ENCODE measurements at places on chromosomes 11 and 22.

DNA sequence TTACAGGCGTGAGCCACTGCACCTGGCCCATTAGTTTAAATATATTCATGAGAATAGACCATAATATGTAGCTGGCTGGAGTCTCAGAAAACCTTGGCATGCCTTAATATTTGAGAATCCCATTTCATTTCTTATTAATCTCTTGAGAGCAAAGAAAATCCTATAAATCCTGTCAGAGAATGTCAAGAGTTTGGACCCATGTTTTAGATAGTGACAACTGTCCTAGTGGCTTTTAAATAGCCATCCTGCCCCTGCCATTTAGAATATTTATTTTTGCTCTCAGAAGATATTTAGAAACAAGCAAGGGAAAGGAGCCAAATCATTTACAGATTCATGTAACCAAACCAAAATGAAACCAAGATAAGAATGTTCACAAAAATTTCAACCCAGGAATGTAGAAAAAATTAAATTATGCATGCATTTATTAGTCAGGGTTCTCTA lies 107.2 kb downstream of the SWAP70 start:
- DNase-seq: no peak

GRCh38 chr22:48827904-48828555 lies 999.6 kb downstream of the BRD1 start:
- DNase-seq: no peak

- no peak for DNase-seq
Measured at GRCh38 chr11:126701520-126701897, 299.1 kb downstream of the KIRREL3 start.

GRCh38 chr11:19365743-19366410 lies 125.1 kb upstream of the E2F8 start:
- no peak for DNase-seq

GRCh38 chr11:113802621-113803020 lies 23.0 kb downstream of the CLDN25 start:
- no peak for DNase-seq

GRCh38 chr11:417652-418342 lies 3.0 kb upstream of the SIGIRR start:
- no peak for DNase-seq

- no peak for DNase-seq
Measured at GRCh38 chr22:22479999-22480532, 28.5 kb downstream of the ZNF280B start.

DNA sequence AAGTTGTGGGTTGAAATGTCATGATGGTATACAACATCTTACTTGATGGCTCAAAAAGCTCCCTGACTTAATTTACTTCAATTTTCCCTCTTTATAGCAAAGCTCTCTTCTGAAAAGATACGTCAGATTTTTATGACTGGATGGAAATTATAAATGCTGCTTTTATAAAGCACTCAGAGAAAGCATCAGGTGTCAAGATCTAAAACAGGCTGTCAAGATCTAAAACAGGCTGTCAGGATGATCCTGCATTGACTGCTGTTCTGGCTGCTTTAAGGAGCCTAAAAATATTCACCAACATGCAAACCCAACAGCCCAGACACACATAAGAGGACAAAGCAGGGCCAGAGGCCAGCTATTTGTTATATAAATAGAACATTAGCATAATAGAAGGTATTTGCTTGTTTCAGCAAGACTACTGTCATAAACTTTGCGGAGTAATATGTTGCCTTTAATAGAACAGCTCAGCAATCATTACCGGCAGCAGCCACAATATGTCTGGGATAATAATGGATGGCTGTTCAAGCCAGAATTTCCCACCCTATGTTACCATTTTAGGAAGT lies 77.3 kb upstream of the ANO5 start:
- no peak for DNase-seq

GRCh38 chr11:89736566-89736965 lies 26.5 kb downstream of the TRIM77 start:
- no peak for DNase-seq

- no peak for DNase-seq
Measured at GRCh38 chr11:17746096-17746495, 11.5 kb downstream of the KCNC1 start.

DNA sequence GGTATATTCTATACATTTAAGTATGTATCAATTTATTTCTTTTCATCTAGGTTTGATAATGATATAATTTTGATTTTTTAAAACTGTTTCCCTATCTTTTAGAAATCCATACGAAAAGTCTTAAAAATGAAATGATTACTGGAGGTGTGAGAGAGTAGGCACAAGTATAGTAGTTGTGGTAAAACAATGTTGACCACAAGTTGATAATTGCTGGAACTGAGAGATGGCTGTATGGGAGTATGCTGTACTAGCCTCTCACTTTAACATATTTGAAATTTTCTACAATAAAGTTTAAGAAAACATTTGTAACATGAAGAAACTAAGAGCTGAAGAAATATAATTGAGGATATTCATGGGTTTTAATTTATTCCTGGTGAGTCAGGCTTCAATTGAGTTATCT lies 30.0 kb downstream of the FSHB start:
- DNase-seq: no peak

GRCh38 chr11:114846416-114846791 lies 168.1 kb downstream of the NXPE2 start:
- DNase-seq: no peak

DNA sequence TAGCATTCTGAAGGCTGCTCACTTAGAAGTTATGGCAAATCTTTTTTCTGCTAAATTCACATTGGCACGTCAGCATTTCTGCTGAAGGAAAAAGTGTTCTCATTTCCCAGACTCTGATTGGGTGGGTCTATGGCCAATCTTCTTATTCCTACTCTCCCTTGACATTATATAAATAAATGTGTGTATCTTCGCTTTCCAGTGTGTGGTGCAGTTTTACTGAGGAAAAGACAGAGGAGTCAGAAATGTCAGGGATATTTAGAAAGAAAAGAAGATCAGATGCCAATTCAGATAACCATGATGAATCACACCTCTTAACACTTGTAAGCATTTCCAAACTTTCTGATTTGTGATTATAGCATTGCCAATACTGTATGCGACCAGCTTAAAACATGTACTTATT lies 3.2 kb upstream of the BDNF start:
- DNase-seq: no peak

DNA sequence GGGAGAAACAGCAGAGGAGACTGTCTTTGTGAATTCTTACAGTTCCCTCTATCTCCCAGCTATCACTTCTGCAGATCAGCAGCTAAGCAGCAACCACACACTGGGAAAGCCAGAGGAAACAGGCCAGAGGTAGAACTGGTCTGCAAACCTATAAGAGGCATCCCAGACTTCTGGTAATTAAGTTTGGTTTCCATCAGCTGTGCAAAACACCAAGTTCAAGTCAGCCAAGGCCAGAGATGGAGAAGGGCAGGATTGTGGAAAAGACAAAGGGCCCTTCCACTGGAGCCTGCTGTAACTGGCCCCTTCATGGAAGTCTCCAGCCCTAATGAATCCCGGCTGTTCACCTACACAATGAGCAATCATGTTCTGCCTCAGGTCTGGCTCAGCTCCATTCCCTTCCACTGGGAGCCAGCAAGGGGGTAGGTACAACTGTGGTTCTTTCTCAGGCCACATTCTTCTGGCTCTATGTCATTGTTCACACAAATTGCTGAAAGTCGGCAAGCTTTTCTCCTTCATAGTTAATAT lies 4.6 kb upstream of the PAMR1 start:
- DNase-seq: no peak

- DNase-seq: peak; percentile 19
Measured at GRCh38 chr22:24807284-24807950, 1.4 kb downstream of the SGSM1 start.

DNA sequence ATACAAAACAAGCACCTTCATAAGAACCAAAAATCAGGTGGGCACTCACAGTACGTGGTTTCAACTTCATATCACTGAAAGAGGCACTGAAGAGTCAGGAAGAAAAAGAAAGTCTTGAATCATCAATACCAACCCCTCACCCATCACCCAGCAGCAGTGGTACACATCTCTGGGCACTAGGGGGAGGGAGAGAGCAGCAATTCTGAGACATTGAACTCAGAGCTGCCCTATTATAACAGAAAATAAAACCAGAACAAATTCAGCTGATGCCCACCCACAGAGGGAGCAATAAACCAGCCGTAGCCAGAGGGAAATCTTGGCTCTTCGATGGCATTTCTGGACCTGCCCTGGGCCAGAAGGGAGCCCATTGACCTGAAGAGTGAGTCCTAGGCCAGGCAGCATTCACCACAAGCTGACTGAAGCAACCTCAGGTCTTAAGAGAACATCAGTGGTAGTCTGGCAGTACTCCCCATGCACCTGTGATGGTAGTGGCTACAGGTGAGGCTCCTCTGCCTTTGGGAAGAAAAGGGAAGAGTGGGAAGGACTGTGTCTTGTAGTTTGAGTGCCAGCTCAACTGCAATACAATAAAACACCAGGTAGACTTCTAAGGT lies 42.2 kb upstream of the FAM181B start:
- DNase-seq: no peak

GRCh38 chr11:61757213-61757862 lies 4.9 kb downstream of the MYRF start:
- no peak for DNase-seq

GRCh38 chr11:3675971-3676370 lies 4.8 kb upstream of the CHRNA10 start:
- no peak for DNase-seq

- DNase-seq: no peak
Measured at GRCh38 chr22:36027579-36027934, 1.1 kb downstream of the RBFOX2 start.

- no peak for DNase-seq
Measured at GRCh38 chr22:47859881-47860525, 1097.6 kb downstream of the TBC1D22A start.

DNA sequence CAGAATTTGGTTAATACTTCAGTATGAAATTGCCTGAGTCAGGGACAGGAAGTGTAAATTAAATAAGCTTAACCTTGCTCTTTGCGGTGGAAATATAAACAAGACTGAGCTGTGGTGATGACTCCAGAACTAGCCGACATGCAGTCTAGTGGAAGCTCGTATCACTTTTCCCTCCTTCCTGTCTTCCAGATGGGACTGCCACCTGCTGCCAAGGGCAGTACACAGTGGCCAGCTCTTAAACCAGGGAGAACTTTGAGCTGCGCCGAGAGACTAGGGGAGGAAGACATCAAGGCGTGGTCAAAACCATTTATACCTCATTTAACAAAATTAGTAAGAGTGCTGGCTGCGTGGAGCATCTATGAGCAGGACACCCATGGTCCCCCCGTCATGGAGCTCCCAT lies 31.3 kb upstream of the CTTN start:
- DNase-seq: no peak

- DNase-seq: no peak
Measured at GRCh38 chr22:40183029-40183581, 5.4 kb downstream of the TNRC6B start.

- DNase-seq: no peak
Measured at GRCh38 chr11:121291896-121292494, 576 bp upstream of the SC5D start.

DNA sequence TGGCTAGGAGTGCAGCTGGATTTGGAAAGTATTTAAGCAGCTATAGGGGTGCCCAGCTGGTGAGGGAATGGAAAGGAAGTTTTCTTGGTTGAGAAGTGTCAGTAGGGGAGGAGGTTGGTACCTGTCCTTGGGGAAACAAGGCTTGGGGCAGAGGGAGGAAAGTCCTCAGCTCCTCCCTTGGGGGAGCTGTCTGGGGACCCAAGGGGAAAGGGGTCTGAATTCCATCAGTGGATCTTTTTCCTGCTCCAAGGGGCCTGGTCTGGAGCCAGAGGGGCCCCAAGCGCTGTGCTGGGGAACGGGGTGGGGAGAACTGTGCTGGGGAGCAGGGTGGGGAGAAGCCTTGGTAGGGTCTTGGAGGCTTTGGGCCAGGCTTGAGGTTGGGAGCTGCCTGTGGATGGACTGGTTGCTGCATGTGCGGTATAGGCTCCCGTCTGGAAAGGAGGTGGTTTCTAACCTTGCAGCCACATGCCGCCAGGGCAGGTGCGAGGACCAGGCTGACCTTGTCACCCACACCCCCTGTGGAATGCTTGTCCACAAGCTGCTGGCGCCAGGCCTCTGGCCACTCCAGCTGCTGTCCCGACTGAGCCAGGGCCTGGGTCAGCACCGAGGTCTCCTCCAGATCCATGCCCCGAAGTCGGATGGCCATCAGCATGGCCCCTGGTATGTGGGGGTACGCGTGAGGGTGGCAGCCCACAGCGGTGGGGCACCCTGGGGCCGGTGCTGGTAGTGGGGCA lies 963 bp downstream of the TYMP start:
- no peak for DNase-seq

- peak; percentile 88 for DNase-seq
Measured at GRCh38 chr22:49962012-49962750, 1.6 kb downstream of the PIM3 start.

DNA sequence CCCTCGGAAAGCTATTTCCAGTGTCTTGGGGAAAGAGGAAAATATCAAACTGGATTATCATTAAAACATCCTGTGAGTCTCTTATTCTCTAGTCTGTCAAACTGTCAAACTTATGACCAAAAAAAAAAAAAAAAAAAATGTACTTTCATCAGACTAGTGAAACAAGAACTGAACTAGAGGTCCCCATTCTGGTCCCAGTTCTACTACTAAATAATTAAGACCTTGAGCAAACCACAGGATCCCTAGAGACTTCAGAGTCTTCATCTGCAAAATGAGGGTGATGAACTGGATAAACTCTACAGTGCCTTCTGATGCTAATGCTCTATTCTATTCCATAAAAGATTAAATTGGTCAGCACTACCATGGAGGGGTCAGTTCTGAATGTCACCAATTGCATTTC lies 105.8 kb downstream of the SERGEF start:
- no peak for DNase-seq

Data from activated T-cell treated with anti-CD3 and anti-CD28 coated beads, Interleukin-2, amount 50 U/mL, for 1 hour (primary cell).